ENCODE measurements at places on chromosomes 4 and X.
A peak's percentile ranks its signal among the peaks of the same experiment; 100 is the strongest.

DNA sequence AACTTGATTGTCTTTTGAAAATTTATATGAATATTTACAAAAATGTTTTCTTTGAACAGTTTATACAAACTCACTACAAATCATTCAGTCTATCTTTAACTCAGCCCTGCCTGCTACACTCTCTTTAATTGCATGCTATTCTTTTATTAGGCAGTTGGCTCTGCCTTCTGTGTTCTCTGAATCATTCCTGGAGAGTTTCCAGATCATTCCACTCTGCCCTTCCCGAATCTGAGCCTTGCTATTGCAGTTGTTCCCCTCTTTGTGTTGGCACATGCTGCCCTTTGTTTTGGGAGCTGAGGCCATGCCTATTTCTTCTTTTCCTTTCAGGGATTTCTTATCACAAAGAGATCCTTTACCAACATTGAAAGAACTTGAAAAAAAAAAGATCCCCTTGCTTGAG lies 8.7 kb upstream of the TECRL start:
- DNase-seq = no peak

- DNase-seq = no peak
These were observed 73.3 kb downstream of the TMEM131L start for GRCh38 chr4:153539422-153539821.

DNA sequence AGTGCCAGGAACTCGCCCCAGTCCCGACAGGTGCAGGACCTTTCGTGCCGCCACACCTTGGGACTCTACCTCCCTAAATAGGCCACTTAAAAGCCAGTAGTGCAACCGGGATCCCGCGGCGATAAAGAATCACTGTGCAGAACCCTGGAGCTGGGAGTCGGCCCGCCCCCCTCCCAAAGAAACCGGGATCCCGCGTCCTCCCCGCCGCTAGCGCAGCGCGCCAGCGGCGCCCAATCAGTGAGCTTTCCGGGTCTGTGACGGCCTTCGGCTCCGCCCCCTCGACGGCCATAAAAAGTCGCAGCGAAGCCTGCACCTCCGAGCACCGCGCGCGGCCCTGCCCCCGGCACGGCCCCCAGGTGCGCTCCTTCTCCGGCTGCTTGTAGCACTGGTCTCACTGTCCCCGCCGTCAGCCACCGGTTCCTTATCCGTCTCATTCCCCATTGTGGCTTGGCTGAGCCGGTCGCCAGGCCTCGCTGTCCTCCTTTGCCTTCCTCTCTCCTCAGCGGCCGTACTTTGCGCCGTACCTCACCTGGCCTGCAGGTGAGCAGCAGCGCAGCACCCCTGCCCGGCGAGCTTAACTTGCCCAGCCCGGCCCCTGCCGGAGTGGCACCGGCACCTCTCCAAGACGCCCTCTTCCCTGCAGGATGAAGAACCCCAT lies at the start of gene LRAT:
Gene LRAT (plus strand): TSS at position 318 of the 658 bp plus-strand sequence. CDS start 327 bp downstream, at position 645.
- no peak for DNase-seq

DNA sequence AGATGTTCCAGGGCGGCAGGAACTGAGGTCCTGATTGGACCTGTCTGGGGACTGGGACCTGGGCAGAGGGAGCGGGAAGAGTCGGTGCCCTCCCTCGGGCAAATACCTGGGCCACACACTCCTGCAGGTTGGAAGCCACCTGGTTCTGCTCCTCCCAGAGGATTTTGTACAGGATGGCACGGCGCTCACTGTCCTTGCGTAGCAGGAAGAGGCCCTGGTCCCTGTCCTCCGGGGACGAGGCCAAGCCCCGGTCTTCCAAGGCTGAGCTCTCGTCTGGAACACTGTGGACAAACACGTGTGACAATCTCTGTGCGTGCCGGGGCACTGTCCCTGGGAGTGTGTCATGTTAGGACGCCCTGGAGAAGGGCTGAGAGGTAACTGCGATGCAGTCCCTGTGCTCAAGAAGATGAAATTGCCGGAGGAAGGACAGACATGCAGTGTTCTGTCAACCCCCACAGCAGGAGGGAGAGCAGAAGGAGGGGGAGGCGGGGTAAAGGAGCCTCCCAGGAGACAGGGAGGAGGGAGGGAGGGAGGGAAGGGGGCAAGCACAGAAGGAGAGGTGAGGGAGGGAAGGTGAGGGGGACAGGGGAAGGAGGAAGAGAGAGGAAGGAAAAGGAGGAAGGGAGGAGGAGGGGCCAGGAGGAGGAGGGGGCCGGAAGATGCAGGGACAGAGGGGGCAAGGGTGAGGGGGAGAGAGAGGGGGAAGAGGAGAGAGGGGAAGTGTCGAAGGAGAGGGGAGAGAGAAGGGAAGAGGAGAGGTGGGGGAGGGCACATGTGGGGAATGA lies 29.0 kb downstream of the PDHA1 start:
- DNase-seq = no peak

GRCh38 chrX:72238183-72238582 lies 644 bp downstream of the ERCC6L start:
- DNase-seq = no peak

GRCh38 chr4:113438596-113438995 lies 322.9 kb downstream of the CAMK2D start:
- DNase-seq = no peak

DNA sequence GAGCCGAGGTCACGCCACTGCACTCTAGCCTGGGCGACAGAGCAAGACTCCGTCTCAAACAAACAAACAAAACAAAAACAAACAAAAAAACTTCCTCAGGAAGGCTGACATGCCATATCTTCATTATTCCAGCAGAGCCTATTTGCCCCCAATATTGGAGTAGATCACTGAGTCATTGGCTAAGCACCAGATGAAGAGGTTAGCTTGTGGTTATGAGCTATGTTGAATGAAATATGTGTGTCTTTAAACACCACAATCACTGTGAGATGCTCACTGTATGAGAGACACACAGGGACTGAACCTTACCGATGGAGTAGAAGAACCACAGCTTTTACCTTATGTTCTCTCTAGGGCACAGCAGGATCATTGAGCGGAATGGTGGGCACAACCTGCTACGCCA lies 122.1 kb upstream of the EOLA2 start:
- DNase-seq = no peak

- DNase-seq = peak; percentile 68
These were observed 4.0 kb upstream of the SLC49A3 start for GRCh38 chr4:692771-693554.

- DNase-seq = no peak
These were observed 138.0 kb downstream of the NSUN7 start for GRCh38 chr4:40887764-40888131.

DNA sequence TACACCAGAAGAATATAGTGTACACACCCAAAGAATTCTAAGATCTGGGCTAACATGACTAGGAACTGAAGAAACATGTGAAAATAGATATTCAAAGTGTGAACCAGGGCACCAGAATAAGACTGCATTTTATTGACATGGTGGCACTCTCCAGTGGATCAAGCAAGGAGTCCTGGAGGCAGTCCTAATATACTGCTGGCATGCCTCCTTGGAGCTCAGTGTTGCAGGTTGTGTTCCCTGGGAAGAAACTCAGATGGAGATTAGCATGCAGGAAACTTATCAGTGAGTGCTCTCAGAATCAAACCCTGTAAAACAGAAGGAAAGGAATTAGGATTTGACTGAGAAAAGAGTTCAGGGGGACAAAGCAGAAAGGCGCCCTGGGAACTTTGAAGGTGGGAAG lies 105.1 kb downstream of the CXCL13 start:
- no peak for DNase-seq

DNA sequence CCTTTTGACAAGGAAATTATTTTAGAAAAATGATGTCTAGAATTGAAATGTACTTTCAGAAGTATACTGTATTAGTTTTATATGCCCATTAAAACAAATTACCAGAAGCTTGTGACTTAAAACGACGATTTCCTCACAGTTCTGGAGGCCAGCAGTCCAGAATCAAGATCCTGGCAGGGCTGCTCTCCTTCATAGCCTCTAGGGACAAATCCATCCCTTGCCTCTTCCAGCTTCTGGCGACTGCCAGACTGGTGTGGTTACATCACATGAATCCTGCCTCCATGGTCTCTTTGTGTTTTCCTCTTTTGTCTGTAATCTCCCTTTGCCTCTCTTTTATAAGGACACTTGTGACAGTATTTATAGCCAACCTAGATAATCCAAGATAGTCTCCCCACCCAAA lies 97.1 kb downstream of the IQCM start:
- no peak for DNase-seq

GRCh38 chr4:86557526-86557925 lies 36.6 kb upstream of the PTPN13 start:
- no peak for DNase-seq

DNA sequence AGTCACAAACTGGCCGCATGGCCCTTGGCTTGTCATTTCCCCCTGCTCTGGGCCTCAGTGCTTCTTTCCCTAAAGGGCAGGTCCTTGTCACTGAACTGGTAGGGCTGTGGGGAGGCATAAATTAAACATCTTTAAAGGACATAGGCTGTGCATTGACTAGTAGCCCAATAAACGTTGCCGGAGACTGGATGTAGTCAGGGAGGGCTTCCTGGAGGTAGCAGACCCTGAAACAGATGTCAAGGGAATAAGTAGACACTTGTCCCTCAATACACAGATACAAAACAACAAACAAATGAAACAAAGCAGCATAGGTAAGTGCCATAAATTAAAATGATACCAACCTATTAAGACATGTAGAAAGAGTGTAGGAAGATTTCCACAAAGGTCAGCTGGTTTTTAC lies 71.8 kb upstream of the PSAPL1 start:
- no peak for DNase-seq

DNA sequence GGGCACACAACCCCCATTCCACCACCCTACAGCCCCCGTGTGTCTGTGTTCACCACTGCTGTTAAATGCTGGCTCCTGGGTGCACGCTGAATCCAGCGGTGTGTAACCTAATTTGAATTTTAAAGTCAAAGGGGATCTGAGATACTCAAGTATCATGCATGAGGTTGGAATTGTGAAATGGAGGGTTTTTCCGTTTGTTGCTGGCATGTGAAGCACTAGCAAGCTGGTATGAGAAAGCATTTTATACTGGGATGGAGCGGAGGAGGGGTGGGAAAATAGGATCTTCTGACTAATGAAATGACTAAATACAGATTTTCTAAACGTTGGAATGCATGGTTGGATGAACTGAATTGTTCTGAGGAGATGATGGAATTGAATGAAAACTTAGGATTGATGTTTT lies 36.9 kb upstream of the FAT1 start:
- no peak for DNase-seq

GRCh38 chr4:39205000-39205399 lies 22.7 kb downstream of the WDR19 start:
- DNase-seq = no peak

DNA sequence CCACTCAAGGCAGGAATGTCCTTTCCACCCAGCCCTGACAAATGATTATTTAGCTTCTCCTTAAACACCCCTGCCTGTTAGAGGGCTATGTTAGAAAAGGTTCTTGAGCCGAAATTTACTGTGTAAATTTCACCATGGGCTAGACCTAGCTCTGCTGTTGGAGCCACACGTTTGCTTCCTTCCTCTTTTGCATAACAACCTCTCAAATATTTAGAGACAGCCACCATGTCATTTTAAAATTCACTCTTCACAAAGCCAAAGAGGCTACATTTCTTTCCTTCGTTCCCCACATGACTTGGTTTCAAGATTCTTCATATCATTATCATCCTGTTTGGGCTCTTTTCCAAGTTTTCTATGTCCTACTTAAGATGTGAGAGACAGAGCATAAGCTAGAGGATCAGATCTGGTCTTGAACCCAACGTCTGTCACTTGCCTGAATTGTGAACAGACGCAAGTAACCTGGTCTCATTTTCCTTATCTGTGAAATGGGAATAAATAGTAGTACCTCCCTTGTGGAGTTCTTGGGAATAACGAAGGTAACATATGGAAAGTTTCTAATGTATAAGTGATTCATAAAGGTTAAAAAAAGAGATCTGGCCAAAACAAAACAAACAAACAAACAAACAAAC lies 6.7 kb downstream of the DOCK11 start:
- no peak for DNase-seq

- DNase-seq = no peak
These were observed 10.1 kb downstream of the PDLIM3 start for GRCh38 chr4:185524888-185525863.

DNA sequence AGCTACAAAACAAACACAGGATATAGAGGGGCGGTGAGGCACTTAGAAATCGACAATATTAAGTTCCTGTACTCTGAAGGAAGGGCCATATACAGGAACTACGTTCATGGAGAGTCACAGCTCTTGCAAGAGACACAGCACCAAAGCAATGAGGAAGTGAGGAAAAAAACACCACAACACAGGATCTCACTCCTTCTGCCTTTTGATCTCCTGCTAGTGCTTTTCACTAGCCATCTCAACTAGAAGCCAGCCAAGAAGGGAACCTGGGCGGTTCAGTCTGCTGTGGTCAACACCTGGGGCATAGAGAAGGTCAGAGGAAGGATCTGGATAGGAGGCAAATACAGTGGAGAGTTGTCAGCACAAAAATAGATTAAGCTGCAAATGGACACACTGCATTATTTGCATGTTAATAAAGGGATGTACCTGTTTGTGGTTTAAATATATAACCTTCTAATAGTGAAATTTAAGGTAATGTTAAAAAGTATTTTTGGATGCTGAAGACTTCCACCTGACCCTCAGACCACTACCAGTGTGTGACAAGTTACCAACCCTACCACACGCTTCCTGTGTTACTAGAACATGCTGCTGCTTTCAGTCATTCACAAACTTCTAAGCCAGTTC lies 104.6 kb downstream of the DTHD1 start:
- DNase-seq = no peak

GRCh38 chrX:154063234-154063633 lies 34.3 kb downstream of the MECP2 start:
- DNase-seq = no peak

DNA sequence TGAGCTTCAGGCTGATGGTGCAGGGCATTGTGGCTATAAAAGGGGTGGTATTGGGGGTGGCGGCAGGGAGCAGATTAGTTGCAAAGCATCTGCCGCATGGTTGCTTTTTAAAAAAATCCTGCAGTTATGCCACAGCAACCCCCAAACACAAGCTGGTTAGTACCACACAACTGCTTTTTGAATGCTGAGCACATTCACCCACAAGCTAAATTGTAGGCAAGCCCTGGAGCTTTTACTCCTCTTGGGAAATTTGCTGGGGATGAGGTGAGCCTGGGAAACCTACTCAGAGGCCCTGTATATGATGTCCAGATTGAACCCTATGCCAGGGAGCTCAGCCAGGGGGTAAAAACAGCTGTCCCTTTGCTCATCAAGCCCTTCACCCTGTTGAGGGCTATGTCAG lies 33.8 kb upstream of the TRIM2 start:
- no peak for DNase-seq

GRCh38 chr4:119897260-119897659 lies 169.4 kb downstream of the MAD2L1 start:
- no peak for DNase-seq

DNA sequence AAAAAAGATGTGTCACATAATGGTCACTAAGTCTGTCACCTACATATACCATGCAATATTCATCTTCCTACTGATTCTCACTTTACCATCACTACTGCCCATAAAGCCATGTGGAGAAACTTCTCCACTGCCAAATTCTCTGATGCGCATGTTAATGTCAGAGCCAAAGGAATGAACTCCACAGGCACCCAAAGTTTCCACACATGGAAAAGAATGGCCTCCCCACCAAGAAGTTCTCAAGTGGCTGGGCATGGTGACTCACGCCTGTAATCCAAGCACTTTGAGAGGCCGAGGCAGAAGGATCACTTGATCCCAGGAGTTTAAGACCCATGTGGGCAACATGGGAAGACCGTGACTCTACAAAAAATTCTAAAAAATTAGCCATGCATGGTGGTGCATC lies 43.8 kb upstream of the UGDH start:
- DNase-seq = no peak

- DNase-seq = no peak
These were observed 20.2 kb downstream of the PPA2 start for GRCh38 chr4:105453550-105454205.
